ENCODE measurements at places on chromosomes 12 and 14.

- DNase-seq = peak; percentile 63
Measured at GRCh38 chr14:21093769-21094681, 4.4 kb downstream of the ZNF219 start.

DNA sequence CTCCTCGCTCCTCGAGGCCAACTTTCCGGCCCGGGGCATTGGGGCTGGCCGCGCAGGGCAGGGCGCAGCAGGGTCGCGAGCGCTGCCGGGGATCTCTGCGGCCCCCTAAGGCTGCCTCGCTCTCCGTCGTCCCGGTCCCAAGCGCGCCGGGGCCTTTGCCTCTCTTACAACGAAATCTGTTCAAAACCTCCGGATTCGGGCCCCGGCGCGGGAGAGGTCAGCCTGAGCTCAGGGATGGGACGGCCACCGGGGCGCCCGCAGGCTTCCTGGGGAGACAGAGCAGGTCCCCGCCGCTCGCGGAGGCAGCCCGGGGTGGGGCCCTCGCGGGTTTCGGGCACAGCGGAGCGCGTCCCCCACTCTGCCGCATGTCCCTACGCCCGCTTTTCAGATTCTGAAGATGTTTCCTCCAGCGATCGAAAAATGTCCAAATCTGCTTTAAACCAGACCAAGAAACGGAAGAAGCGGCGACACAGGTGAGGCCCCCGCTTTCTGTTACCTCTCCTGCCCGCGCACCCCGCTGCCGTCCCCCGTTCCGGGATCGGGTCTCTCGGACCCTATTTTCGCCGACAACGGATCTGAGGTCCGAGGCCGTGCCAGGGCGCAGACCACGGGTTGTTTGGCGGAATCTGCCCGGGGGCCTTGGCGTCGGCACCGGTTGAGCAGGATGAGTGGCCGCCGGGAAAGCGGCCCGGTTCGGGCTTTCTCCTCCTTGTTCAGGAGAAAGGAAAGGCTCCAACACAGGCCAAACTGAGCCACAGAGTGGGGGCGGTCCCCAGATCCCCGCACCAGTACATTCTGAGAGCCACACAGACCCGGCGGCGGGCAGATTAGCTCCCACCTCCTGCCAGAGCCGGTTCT, 1.8 kb downstream of the VSX2 start:
- DNase-seq = no peak

DNA sequence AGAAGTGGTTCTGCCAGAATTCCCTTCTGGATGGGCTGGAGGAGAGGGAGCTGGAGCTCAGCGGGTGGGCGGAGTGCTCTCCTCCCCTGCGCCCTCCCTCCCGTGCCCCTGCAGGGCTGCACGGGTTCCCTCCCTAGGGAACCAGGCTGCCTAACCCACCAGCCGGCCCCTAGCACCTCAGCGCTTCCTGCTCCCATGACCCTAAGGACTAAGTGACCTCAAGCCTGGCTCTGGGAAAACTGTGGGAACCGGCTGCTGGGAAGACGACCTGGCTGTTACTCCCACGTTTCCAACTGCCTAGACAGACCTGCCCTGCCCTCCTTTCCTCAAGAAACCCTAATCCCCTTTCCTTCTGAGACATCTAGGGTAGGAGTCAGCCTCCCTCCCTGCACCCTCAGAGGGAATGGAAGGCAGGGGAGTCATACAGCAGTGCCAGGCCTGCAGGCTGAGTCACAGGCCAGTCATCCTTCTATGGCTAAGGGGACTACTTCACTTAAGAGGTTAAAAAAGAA, 31.5 kb downstream of the SLC6A12 start:
- DNase-seq = no peak

- no peak for DNase-seq
Measured at GRCh38 chr14:75341620-75342019, 63.0 kb downstream of the FOS start.

DNA sequence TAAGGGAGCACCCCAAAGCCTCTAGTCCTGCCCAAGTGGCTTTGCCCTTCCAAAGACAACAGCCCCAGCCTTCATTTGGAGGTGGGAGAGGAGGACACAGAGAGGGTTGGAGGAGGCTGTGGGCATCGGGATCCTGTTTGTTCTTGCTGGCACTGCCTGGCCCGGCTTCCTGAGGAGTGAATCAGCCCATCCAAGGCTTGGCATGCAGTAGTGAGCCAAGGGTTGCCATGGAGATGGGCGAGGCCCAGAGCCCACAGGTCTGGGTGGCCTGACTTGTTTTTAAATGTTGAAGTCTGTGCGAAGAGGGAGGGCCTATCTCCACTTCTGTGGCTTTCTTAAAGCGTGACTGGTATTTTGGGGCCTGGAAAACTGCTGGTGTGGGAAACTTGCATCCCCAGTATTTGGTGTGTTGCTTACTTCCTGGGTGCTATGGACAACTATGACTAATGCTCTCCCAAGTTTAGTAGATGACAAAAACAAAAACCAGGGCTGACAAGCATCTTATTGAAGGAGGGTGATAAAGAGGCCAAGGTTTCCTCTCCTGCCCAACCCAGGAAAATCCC, 15.8 kb downstream of the CD9 start:
- no peak for DNase-seq

DNA sequence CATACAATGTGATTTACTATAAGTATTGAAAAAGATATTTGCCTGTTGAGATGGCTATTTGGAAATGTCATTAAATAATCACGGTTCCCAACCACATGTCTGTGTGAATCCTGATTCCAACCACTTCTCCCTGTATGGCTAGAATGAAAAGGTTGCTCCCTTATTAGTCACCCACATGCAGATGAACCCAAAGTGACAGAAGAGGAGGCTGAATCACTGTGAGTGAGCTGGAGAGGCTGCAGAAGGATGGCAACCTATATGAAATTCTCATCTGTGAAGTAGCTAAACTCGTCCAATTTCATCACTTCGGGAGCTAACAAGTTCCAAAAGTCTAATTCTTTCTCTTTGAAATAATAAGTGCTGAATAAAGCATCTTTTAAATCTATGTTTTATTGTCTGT, 300.5 kb downstream of the PRKD1 start:
- no peak for DNase-seq

- no peak for DNase-seq
Measured at GRCh38 chr12:121167232-121167820, 34.6 kb downstream of the P2RX7 start.

DNA sequence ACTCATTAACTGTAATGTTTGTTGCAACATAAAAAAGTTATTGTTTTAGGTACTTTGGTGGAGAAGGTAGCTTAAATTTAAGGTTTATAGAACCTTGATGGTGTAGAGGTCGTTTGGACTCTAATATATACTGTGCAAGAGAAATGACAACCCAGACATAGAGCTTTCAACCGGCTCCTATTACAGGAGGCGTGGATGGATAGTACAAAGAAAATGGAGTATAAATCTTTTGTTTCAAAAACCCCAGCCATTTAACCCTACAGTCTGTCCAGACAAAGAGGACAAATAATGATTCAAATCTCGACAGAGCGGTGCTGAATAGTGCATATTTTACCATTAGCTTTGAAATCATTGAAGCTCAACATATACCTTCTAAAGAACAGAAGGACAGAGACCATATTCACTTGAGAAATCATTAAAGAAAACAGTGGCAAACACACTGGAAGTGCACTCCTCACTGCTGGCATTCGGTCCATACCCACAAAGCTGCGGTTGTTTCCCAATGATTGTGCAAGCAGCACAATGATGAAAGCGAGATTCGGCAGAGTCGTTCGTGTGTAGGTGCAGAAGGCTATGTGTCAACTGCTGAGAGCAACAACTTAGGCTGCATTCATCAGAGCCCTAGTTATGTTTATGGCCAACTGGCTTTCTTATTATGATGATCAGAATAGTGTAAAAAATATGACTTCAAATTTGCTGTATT, 688.6 kb downstream of the NOVA1 start:
- no peak for DNase-seq

- no peak for DNase-seq
Measured at GRCh38 chr14:48125654-48126053, 450.2 kb upstream of the MDGA2 start.

DNA sequence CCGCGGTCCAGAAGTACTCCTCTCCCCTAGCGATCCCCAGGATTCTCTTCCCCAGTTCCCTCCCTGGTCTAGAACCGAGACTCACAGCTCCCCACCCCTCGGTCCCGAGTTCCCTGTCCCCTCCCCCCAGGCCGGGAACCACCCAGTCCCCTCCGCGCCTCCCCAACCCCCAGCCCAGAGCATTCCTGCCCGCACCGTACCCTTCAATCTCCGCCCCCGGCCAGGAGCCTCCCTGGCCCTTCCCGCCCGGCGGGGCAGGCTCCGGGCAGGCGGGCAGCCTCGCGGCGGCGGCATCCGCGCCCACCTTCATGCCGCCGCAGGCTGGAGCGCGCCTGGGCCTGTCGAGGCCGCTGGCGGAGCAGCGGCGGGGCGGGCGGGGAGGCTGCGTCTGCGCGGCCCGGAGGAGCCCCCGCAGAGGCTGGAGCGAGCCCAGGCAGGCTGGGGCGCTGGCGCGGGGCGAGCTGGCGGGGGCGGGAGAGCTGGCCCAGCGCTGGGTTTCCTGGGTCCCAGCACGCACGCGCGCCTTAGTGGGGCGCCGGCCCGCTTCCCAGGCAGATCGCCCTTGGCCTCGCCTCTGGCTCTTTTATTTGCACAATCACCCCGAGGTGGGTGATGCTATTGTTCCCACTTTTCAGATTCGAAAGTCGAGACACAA, 22.2 kb upstream of the GPR132 start:
- no peak for DNase-seq

DNA sequence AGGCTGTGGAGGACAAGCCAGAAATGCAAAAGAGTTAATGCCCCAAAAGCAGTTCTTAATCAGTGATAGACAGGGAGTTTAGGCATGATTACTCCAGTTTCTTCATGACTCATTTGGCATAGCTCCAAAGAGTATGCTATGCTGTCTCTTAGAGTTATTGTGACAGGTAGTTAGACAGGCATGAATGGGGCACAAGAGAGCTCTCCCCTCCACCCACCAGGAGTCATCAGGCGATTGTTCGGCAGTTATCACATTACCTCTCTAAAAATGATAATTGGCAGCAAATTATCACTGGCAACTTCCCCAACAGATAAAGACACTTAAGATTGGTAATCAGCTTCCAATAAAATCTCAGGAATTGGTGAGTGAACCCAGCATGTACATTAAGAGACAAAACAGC, 320.1 kb downstream of the DAD1 start:
- no peak for DNase-seq
